Fibroblast of the conjunctiva (primary cell): ENCODE measurements at places on chromosomes 3 and 15.

- DNase-seq: no peak
Measured at GRCh38 chr15:57171426-57171825, 204.9 kb upstream of the CGNL1 start.

DNA sequence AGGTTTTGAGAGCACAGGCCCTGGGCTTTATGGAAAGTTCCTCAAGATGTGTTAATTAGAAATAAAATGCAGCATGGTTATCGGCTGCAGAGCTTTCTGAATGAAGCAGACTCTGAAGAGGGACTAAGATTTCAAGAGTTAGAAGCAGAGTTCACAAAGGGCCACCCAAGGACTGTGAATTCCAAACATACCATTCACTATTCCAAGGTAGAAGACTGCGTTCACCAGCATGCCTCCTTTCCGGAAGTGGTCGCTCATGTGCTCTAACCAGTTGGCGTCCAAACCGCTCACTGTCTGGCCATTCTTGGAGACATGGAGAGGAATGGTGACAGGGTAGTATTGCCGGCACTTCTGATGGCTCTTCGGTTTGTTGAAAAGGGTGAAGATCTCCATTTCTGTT is 104.9 kb downstream of the OXNAD1 start:
- DNase-seq: no peak

DNA sequence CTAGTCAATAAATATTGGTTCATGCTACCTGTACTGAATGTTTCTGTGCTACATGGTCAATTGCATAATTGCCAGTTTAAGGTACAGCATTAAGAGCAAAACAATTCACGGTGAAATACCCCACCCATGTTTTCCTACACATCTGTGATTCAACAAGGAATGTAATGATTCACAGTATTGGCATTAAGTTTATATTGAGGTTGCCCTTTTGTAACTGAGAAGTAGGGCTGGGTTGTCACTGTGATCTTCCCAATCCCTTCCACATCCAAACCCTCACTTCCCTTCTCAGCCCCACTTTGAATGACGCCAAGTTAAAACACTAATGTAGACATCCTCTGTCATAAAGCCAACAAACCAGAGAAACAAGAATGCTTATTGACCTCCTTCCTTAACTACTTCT is 112.0 kb upstream of the TJP1 start:
- peak; percentile 46 for DNase-seq

GRCh38 chr15:87828608-87829007 is 427.9 kb downstream of the NTRK3 start:
- DNase-seq: no peak

- DNase-seq: no peak
Measured at GRCh38 chr3:37531066-37531720, 330.5 kb upstream of the CTDSPL start.

- DNase-seq: peak; percentile 28
Measured at GRCh38 chr15:92617549-92618520, 37.7 kb downstream of the FAM174B start.

DNA sequence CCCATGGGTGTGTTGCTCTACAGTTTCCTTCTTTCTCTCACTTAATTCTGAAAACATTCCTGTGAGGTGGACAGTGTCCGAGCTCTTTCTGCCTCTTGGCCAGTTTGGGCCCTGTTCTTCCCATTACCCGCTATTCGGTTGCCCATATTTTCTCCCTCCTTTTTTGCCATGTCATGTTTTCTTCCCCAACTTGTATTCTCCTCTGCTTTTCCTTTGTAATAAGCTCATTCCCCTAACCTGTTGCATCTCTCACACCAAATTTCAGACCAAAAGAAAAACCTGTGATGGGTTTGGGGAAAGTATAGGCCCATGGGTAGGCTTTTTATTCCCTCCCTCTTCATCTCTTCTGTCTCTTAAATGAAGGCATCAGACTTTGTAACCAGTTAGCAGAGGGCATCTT is 30.5 kb downstream of the NKIRAS1 start:
- DNase-seq: no peak

- DNase-seq: no peak
Measured at GRCh38 chr3:58559586-58559985, 17.6 kb downstream of the FAM107A start.

GRCh38 chr15:95932676-95933075 is 397.8 kb upstream of the NR2F2 start:
- no peak for DNase-seq

- DNase-seq: no peak
Measured at GRCh38 chr3:59572106-59572505, 522.3 kb upstream of the CFAP20DC start.

DNA sequence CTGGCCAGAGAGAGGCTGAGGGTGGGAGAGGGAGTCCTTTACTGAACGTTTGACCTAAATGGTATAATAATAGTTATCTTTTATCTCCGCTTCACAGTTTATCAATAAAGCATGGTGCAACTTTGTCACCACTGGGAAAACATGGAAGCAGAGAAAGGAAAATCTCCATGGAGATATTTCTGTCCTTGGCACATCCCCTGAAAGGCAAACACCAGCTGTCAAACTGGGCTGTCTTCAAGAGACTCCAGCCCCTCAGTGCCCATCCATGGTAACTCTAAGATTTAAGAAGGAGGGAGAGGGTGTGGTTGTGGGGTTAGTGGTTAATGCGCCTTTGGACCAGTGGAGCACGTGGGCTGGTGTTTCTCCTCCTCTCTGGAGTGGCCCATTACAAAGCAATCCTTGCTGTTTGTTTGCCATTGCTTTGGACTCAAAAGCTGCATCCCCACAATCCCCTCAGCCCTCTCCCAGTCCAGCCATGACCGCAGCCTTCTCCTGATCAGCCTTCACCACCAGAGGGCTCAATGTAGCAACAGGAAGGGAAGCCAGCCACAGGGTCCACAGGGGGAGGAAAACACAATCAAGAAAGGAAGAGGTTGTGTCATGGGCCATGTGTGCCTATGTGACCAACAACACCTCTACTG is 38.2 kb upstream of the FAM174B start:
- DNase-seq: no peak

GRCh38 chr15:72887376-72887775 is 103.8 kb upstream of the ADPGK start:
- no peak for DNase-seq

DNA sequence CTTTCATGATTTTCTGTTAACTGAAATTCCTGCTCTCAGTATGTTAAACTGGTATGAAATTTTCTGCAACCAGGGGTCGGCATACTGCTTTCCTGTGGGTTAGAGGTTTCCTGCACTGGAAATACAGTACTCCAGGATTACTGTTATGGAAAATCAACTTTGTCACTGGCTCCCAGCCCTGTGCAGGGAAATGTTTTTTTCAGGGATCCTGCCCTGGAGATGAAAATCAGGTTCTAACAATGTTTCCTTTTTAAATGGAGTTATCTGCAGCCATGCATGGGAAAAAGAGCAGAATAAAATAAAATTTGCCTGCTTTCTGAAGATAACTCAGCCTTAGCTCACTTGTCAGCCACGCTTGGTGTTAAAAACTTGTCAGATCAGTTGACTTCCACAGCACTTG is 220.4 kb downstream of the IL5RA start:
- no peak for DNase-seq

DNA sequence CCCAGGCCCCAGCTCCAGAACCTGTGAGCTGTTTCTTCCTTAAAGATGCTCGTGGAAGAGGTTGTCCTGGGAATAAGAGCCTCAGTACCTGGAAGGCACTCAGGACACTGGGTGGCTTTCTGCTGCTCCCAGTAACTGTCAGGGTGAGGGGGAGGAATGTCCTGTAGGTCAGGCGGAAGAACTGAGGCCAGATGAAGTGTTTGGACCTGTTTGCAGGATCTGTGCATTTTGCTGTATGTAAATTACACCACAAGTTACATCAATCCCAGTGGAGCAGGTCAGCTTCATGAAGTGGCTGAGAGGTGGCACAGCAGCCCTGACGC is 27.1 kb downstream of the HDAC11 start:
- DNase-seq: no peak

GRCh38 chr15:101543026-101543390 is 53.5 kb upstream of the PCSK6 start:
- DNase-seq: no peak
